ENCODE measurements at places on chromosomes 7 and 10.

DNA sequence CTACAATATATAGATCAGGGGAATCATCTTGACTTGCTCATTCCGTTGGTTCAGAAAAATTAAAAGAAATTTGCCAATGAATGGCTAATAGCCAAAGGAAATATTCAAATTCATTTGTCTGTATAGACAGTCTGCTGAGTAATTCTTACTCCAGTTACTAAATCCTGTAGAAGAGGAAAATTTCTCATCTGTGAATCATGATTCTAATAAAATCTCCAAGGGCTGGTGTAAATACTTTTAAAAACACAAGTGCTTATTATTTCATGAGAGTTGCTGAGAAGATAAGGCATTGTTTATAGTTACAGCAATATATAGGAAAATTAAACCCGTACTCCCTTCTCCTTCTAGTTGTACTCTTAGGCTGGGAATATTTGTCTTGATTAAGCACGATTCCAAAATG, 53.0 kb downstream of the WNT2 start:
- no peak for DNase-seq

GRCh38 chr7:100065452-100066186, 15.9 kb downstream of the ZNF3 start:
- DNase-seq, result no peak

GRCh38 chr7:129202058-129202777, 13.8 kb downstream of the SMO start:
- peak; percentile 7 for DNase-seq

GRCh38 chr10:122495406-122496340, 34.3 kb downstream of the HTRA1 start:
- DNase-seq, result no peak

All from CD14-positive monocyte (primary cell).